ENCODE measurements at places on chromosomes 5 and 9.

- no peak for DNase-seq
These were observed 71.8 kb upstream of the CLINT1 start for GRCh38 chr5:157930710-157931109.

DNA sequence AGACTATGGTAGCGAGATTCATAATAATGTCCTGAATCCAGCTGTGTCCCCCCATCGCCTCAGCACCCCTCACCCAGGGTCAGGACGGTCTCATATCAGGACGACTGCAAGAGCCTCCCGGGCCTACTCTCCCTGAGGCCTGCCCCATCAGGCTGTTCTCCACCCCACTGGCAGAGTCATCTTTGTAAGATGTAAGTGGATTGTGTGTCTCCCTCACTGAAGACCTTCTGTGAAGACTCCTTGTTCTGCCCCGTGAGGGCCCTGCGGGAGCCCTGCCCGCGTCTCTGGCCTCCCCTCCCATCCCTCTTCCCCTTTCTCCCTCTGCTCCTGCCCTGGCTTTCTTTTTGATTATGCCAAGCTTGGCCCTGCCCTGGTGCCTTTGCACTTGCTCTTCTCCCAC lies 43.9 kb upstream of the SAP30L start:
- DNase-seq: no peak

GRCh38 chr5:3612591-3613042 lies 17.0 kb downstream of the IRX1 start:
- DNase-seq: peak; percentile 58

- no peak for DNase-seq
These were observed 28.8 kb upstream of the TRIM32 start for GRCh38 chr9:116658265-116658664.

DNA sequence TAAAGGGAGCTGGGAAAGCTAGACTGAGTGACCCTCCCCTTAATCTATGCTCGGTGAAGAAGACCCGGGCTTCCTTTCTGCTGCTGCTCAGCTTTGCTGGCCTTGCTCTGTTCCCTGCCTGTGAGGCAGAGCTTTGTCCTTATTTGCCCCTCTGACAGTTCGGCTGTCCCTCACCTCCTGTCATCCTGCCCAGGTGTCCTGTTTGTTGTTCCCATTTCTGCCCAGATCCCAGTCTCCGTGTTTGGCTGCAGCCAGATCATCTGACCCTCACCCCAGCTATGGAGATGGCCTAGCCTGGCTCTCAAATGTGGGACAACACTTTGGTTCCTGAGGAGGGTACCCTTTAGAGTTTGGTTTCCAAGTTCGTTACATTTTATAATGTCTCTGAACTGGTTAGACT lies 20.2 kb downstream of the OTULIN start:
- no peak for DNase-seq
